ENCODE measurements at places on chromosomes 6 and 20. TPM values are rescaled to one million over a fixed set of nuclear protein-coding genes. Genes with fewer than 3 reads are reported as not detected.
A peak's percentile ranks its signal among the peaks of the same experiment; 100 is the strongest.

CFAP206 gene
- total RNA-seq = 15.0 TPM

SMLR1 gene
- not detected for total RNA-seq

TBX18 gene
- 0.25 TPM for total RNA-seq

HLA-C gene
- 1,234 TPM for total RNA-seq

NTSR1 gene
- total RNA-seq = 1.1 TPM

OPRM1 gene
- not detected for total RNA-seq

CLPSL2 gene
- not detected for total RNA-seq

DNA sequence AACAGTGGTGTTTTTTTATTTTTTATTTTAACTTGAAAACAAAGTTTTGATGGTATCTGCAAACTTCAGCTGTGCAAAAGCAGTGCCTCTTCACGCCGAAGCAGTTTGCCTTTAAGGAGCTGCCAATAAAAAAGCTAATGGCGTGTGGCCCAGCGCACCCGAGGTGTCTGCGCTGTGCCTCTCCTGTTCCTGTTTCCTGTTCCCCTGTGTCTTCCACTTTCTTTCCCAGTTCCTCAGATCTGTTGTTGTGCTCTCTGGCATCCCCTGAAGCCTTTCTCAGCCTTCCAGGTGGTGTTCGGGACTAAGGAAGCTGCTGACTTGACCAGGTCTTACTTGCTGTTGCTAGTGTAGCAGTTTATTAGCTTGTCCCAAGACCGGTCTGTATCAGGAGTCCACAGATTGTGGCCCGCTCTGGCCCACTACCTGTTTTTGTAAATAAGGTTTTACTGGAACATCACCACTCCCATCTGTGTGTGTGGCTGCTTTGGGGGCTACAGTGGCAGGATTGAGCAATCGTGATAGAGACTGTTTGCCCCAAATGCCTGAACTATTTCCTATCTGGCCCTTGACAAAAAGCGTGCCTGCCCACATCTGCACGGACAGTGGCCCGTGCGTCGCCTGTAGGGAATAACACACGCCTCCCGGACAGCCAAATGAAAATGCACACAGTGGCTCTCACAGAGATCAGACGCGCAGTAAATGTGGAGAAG, 178.3 kb downstream of the TMEM242 start:
- peaks cover 6% of the 10 kb centered on the region for H3K36me3 ChIP-seq
- H3K4me1 ChIP-seq = peaks cover 31% of the 10 kb centered on the region
- no peak overlapping the region for H3K27ac ChIP-seq
- peak; percentile 81 for DNase-seq
- H3K27me3 ChIP-seq = no peaks in the 10 kb centered on the region

GRCh38 chr6:127177923-127178231, 59.4 kb downstream of the RSPO3 start:
- H3K36me3 ChIP-seq = no peaks in the 10 kb centered on the region
- peaks cover 3% of the 10 kb centered on the region for H3K4me1 ChIP-seq
- H3K27ac ChIP-seq = no peak overlapping the region
- H3K4me3 ChIP-seq = no peak overlapping the region
- DNase-seq = no peak

DNA sequence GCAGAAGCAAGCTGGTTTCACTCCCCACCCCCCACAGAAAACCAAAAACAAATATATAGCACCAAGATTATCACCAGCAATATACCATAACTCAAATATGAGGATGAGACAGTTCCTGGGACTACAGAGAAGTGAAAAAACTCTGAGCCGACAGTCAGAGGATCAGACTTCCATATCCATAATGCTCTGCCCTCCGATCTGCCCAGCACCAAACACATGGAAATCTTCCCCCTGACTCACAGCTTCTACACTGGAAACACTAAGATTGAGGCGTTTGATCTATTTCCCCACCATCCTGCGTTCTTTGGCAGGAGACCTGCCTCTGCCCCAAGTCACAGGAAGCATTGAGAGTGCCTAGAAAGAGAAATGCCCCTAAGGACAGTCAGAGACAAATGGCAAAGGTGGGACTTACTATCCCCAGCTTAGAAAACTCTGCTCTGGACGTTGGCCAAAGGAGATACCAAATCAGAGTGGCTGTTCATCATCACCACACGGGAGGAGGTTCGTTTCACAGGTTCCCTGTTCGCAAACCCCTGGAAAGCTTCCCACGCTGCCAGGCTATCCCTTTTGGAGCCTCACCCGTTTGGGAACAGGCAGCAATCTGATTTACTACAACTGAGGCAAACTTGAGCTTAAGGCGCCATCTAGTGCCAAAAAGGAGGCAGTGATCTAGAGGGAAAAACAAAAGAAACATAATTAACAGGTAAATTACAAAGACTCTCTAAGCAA, 48.7 kb upstream of the SRSF6 start:
- no peak overlapping the region for H3K4me3 ChIP-seq
- H3K4me1 ChIP-seq = no peaks in the 10 kb centered on the region
- peak overlapping the region; percentile 14 for H3K27ac ChIP-seq
- no peaks in the 10 kb centered on the region for H3K27me3 ChIP-seq

DNA sequence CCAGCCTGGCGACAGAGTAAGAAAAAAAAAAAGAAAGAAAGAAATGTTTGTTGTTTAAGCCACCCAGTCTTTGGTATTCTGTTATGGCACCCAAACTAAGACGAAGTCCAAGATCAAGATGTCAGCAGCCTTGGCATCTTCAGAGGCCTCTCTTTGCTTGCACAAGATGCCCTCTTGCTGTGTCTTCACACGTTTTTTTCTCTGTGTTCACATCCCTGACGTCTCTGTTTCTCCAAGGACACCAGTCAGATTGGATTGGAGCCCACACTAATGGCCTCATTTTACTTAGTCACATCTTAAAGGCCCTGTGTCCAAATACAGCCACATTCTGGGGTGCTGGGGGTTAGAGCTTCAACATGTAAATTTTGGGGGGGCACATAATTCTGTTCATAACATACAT, 380.9 kb downstream of the GJA1 start:
- no peaks in the 10 kb centered on the region for H3K4me1 ChIP-seq
- no peak overlapping the region for H3K4me3 ChIP-seq
- no peaks in the 10 kb centered on the region for H3K36me3 ChIP-seq
- peak; percentile 16 for DNase-seq
- H3K27ac ChIP-seq = no peak overlapping the region

DNA sequence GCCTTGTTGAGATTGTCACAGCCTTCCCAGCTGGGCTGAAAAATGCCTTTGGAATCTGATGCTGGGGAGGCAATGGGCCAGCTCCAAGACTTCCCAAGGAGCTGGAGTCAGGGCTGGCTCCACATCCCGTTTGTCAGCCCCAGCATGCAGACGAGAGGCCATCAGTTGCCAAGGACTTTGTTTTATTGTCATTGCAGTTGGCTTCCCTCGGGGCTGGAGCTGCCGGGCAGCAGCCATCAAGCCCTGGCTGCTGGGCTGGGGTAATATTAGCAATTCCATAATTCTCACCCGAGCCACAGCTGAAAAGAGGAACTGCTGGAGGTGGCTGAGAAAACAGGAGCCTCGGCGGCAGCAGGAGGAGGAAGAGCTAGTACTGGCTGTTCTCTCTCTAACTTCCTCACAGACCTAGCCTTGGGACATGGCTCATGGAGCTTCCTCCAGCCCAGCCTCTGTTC, 182.5 kb downstream of the CDC5L start:
- H3K27ac ChIP-seq = no peak overlapping the region
- H3K4me1 ChIP-seq = peaks cover 8% of the 10 kb centered on the region
- no peaks in the 10 kb centered on the region for H3K27me3 ChIP-seq

- no peak overlapping the region for H3K4me3 ChIP-seq
- H3K27ac ChIP-seq = no peak overlapping the region
- no peaks in the 10 kb centered on the region for H3K4me1 ChIP-seq
- no peaks in the 10 kb centered on the region for H3K36me3 ChIP-seq
- no peaks in the 10 kb centered on the region for H3K27me3 ChIP-seq
Observed at GRCh38 chr6:133184798-133185372, 56.3 kb upstream of the EYA4 start.

DNA sequence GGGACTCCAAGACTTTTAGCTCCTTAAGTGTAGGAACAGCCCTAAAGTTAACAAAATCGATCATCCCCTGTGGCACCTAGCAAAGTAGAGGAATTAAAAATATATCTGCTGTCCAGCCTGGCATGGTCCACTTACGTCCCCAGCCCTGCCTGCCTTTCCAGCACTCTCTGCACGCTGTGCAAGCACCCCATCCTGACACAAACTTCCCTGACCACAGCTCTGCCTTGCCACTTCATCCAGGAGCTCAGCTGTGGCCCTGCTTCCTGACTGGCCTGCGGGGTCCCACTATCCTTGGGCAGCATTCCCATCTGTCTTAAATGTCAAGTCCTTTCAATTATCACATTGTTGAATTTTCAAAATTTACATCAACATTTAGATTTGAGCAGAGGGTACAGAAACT, 39.0 kb downstream of the BLOC1S5 start:
- no peaks in the 10 kb centered on the region for H3K36me3 ChIP-seq
- no peak overlapping the region for H3K27ac ChIP-seq
- peaks cover 7% of the 10 kb centered on the region for H3K4me1 ChIP-seq
- no peaks in the 10 kb centered on the region for H3K27me3 ChIP-seq
- DNase-seq = no peak

DNA sequence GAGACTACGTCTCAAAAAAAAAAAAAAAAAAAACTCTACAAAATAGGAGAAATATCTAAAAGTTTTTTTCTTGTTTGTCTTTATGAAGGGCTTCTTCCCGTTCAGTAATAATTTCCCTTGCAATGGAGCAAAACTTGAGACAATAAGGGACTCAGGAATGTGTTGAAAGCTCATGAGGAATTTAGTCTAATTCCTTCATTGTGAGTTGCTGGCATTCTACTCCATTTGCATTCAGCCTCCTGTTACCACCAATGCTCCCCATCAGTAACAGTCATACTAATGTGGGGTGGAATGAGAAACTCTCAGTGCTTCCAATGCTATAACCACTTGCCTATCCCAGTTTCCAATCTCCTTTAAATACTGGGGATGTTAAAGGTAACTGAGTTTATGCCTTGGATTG, 576.7 kb upstream of the AGPAT4 start:
- no peaks in the 10 kb centered on the region for H3K4me1 ChIP-seq
- no peak for DNase-seq
- H3K27me3 ChIP-seq = no peaks in the 10 kb centered on the region
- no peak overlapping the region for H3K4me3 ChIP-seq
- H3K27ac ChIP-seq = no peak overlapping the region

DNA sequence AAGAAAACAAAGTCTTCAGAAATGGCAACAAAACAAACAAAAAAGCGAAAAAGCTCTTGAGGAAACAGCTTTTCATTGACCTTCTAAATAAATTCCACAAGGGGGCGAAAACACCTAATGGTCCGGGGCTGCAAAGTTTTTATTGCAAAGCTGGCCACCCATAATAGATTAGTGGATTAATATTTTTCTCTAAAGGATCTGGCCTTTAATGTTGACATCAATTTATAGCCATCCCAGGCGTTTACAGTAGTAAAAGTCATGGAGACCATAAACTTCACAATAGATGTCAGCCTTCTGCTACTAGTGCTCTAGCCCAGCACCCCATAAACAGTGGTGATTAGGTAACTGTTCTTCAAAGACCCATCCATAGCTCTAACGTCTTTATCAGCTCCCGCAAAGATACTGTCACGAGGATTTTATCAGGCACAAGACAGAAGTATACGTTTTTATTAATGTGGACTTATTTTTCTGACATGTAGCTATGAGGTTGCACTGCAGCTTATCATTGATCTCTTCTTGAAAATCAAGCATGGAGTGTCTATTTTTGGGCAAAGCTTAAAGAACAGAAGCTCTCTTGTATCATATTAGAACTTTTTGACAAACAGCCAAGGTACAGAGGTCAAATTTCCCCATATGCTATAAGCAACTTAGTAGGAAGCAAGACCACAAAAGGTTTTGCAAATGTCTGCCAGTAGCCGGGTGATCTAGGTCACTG, 4.7 kb downstream of the CITED2 start:
- no peaks in the 10 kb centered on the region for H3K27me3 ChIP-seq
- peak; percentile 29 for DNase-seq
- peak overlapping the region; percentile 53 for H3K27ac ChIP-seq
- peaks cover 4% of the 10 kb centered on the region for H3K4me1 ChIP-seq

DNA sequence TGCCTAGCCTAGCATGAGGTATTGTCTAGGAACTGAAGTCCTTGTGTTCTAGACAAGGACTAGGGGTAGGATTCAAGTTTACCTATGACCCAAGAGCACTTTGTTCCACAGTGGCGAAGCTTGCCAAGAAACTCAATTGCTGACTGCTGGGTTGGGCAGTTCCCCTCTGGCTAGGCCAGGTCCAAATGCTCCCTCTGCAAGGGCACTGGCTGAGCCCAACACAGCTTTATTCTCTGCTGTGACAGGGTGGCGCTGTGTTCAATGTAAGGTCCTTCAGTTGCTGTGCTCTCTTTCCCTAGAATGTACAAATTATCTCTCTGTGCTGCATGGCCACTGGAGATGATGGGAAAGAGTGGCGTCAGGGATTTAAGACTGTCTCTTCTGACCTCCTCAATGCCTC, 950.8 kb downstream of the HACE1 start:
- DNase-seq = no peak
- no peaks in the 10 kb centered on the region for H3K27me3 ChIP-seq
- H3K4me1 ChIP-seq = no peaks in the 10 kb centered on the region
- H3K4me3 ChIP-seq = no peak overlapping the region

- H3K36me3 ChIP-seq = no peaks in the 10 kb centered on the region
- H3K4me1 ChIP-seq = peaks cover 35% of the 10 kb centered on the region
- H3K4me3 ChIP-seq = no peak overlapping the region
- no peak overlapping the region for H3K27ac ChIP-seq
Observed at GRCh38 chr20:33826270-33826897, 15.2 kb downstream of the CHMP4B start.

GRCh38 chr6:148293181-148293995, 49.2 kb upstream of the SASH1 start:
- no peak overlapping the region for H3K4me3 ChIP-seq
- H3K4me1 ChIP-seq = peaks cover 2% of the 10 kb centered on the region
- no peak for DNase-seq
- no peaks in the 10 kb centered on the region for H3K27me3 ChIP-seq

DNA sequence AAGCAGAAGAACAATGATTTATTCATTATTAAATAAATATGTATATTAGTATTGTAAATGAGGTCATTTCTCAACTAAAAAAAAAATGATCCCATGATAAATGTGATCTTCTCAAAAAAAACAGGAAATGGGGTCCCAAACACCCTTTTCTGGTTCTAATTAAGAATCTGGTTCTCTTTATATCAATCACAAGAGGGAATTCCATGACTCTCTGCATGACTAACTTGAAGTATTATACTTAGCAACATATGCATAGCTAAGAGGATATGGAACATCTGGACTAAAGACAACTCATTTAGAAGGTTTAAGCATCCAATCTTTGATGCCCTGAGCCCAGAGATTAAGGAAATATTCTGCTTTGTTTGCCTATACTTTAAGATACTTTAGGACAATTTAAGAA, 89.7 kb upstream of the EMILIN3 start:
- no peak for DNase-seq
- H3K27ac ChIP-seq = no peak overlapping the region
- no peak overlapping the region for H3K4me3 ChIP-seq
- no peaks in the 10 kb centered on the region for H3K4me1 ChIP-seq

GRCh38 chr6:30480536-30481156, 8.7 kb upstream of the HLA-E start:
- H3K36me3 ChIP-seq = no peaks in the 10 kb centered on the region
- no peak for DNase-seq
- H3K4me3 ChIP-seq = no peak overlapping the region
- H3K27ac ChIP-seq = no peak overlapping the region

- no peak overlapping the region for H3K4me3 ChIP-seq
- no peaks in the 10 kb centered on the region for H3K36me3 ChIP-seq
- DNase-seq = no peak
- peaks cover 22% of the 10 kb centered on the region for H3K4me1 ChIP-seq
Observed at GRCh38 chr6:144653885-144654505, 368.9 kb downstream of the UTRN start.

- H3K27me3 ChIP-seq = no peaks in the 10 kb centered on the region
- H3K4me1 ChIP-seq = no peaks in the 10 kb centered on the region
- no peaks in the 10 kb centered on the region for H3K36me3 ChIP-seq
Observed at GRCh38 chr6:52410979-52411378, 9.2 kb upstream of the EFHC1 start.
